ENCODE measurements at places on chromosomes 2 and 18.

GRCh38 chr2:179692043-179692442, 169.4 kb downstream of the ZNF385B start:
- no peak for DNase-seq

DNA sequence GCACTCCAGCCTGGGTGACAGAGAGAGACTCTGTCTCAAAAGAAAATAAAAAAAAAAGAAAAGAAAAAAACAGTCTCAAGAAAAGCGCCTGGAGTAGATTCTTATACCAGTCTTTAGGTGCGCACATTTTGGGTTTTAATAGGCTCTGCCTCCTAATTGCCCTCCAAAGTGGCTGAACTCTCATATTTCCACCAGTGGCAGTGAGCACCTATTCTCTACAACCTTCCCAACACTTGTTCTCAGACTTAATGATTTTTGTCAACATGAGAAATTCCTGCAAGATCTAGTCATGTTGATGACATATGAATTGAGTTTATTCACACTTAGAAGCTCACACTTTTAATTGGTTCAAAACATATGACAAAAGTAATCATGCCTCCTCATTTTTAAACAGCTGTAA, 39.0 kb downstream of the PLB1 start:
- no peak for DNase-seq

DNA sequence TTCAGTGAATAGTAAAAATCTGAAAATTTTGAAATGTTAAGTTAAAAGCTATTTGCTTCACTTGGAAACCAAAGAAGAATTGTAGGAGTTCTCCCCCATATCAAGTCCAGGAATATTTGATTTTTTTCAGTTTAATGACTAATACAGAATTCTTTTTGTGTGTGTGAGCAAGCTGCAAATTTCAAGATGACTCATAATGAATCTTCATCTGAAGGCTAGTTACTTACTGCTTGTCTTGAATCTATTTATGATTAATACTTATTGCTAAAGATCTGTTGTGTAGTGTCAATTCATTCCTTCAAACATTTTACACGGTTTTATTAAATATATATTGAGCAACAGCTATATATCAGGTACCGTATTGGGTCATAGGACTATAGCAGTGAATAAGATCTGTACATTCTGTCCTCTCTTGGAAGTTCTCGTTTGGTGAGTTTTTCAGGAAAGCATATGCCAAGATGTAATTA, 47.8 kb upstream of the CAVIN2 start:
- no peak for DNase-seq

- DNase-seq: no peak
Measured at GRCh38 chr2:178644919-178645318, 162.3 kb downstream of the TTN start.

- DNase-seq: no peak
Measured at GRCh38 chr2:85936421-85937068, 47.8 kb upstream of the ST3GAL5 start.

DNA sequence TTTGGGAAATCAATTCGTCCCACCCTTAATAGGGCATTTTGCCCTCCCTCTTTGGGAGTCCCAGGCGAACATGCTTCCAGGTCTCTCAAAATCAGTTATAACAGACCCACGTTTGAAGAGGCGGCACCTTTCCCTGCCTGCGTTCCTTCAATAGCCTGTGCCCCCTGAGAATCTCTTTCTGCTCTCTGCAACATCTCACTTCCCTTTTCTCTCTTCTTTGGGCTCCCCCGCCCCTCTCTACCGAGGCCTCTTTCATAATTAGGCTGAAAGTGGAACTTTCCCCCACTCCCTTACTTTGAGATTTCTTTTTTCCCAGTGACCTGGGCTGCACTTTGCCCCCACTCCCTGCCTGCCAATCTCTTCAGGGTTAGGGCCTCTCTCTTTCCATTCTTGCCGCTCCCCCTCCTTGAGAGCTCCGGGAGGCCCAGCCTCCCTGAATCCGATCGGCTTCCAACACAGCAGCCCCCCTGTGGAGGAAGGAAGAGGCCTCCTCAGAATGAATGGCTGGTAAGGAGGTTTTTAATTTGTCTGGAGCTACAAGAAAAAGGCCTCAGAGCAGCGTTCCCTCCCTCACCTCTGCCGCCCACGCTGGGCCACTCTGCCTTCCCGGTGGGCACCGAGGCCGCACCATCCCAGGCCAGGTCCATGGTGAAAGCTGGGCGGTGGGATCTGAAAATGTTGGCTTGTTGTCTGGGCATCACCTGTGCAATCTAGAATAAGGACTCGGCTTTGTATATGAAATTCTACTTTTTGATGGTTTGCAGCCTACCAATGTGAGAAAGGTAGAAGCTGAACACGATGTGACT, 162.6 kb upstream of the SIX3 start:
- no peak for DNase-seq

DNA sequence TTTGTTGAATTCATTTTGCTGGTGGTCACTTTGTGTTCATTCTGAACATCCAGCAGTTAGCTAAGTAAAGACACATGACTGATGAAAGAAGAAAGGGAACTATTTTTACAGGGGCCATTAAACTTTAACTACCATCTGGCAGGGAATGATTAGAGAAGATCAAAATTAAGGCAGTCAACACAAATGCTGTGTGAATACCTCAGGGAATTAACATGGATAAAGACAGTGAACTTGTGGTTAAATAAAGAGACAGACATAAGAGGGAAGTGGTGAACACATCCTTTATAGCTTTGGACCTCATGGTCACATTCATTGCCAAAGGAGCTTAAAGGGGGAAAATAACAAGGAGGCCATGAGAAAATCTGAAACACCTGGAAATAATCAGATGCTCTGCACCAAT, 52.6 kb upstream of the ATP5MC3 start:
- DNase-seq: no peak
